ENCODE measurements at places on chromosomes 13 and 19. TPM values are rescaled to one million over a fixed set of nuclear protein-coding genes. Genes with fewer than 3 reads are reported as not detected.

- DNase-seq: no peak
Observed at GRCh38 chr19:4436231-4436630, 21.4 kb downstream of the UBXN6 start.

- DNase-seq: peak; percentile 83
Observed at GRCh38 chr19:1453525-1454364, 3.8 kb downstream of the APC2 start.

- no peak for DNase-seq
Observed at GRCh38 chr13:112952759-112953551, 16.1 kb upstream of the MCF2L start.

DNA sequence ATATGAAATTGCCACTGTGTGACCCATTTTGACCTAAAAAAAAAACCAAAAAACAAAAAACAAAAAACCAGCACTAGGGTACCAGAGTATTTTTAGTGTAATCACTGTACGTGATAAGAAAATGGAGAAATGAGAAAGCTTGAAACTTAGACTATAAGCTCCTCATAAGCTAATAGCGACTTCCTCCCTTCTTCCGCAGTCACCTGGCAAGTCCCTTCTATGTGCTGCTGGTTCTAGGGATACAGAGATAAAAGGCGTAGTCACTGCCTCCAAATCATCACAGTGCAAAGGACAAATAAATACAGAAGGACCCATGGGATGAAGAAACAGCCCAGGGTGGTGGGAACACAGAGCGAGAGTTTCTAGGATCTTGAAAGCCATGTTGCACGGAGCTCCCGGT is 190.3 kb downstream of the TM9SF2 start:
- no peak for DNase-seq

The CNN1 gene
- not detected for total RNA-seq

The NLRP9 gene
- total RNA-seq: not detected

Measured in occipital lobe (tissue), 3 donors.